ENCODE measurements at places on chromosomes 1 and 21. TPM values are rescaled to one million over a fixed set of nuclear protein-coding genes. Genes with fewer than 3 reads are reported as not detected.

GRCh38 chr1:49323925-49324540 is 547.3 kb upstream of the BEND5 start:
- H3K4me3 ChIP-seq = no peak overlapping the region
- no peaks in the 10 kb centered on the region for H3K36me3 ChIP-seq
- no peak overlapping the region for H3K27ac ChIP-seq
- H3K4me1 ChIP-seq = no peaks in the 10 kb centered on the region

DNA sequence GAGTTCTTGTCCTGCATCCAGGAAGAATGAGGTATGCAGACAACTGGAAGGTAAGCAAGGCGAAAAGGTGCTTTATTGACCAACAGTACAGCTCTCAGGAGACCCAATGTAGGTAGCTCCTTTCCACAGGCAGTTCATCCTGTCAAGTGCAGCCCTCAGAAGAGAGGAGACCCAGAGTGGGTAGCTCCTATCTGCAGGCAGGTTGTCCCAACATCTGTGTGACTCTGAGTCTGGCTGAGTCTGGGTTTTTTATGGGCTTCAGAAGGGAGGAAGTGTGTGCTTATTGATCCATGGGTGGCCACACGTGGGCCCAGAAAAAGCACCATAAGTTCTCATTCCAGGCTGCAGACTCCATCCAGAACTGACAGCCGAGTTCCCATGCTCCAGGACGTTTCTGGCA is 34.0 kb downstream of the ZNF691 start:
- no peaks in the 10 kb centered on the region for H3K36me3 ChIP-seq
- DNase-seq = no peak
- no peaks in the 10 kb centered on the region for H3K27me3 ChIP-seq
- no peak overlapping the region for H3K4me3 ChIP-seq

GRCh38 chr1:36531833-36532232 is 49.1 kb upstream of the CSF3R start:
- no peak overlapping the region for H3K27ac ChIP-seq
- H3K36me3 ChIP-seq = no peaks in the 10 kb centered on the region
- no peaks in the 10 kb centered on the region for H3K27me3 ChIP-seq
- DNase-seq = no peak
- H3K4me1 ChIP-seq = no peaks in the 10 kb centered on the region

DNA sequence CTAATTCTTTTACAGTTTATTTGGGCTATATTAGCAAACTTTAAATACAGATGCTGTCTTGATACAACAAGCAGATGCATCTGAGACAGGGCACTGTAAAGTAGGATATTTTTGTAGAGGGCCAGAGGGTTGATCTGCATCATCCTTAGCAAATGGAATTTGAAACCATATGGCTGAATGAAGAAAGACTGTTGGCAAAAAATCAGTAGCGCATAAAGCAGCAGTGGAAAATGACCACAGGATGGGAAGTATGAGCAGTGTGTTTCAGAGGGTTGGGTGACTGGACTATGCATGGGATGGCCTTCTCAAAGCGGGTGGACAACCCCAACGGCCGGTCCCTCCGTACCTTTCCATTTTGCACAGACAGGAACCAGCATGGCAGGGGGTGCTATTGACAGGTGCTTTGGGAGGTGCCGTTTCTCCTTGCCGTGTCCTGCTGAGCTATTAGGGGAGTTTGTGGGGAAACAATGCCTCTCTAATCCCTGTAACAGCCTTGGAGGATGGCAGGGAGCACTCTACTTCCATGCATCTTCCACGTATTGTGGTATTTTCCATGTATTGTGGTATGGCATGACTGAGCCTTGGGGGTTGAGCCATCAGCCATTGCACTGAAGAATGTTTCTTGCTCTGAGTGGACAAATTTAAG is 5.9 kb downstream of the LRRC8B start:
- no peak overlapping the region for H3K4me3 ChIP-seq
- DNase-seq = no peak
- H3K36me3 ChIP-seq = no peaks in the 10 kb centered on the region
- no peak overlapping the region for H3K27ac ChIP-seq

GRCh38 chr21:37907076-37907475 is 9.2 kb downstream of the KCNJ6 start:
- no peak for DNase-seq
- no peaks in the 10 kb centered on the region for H3K27me3 ChIP-seq
- H3K27ac ChIP-seq = no peak overlapping the region
- no peak overlapping the region for H3K4me3 ChIP-seq
- no peaks in the 10 kb centered on the region for H3K4me1 ChIP-seq

- no peaks in the 10 kb centered on the region for H3K4me1 ChIP-seq
- H3K4me3 ChIP-seq = no peak overlapping the region
These were observed 146.1 kb upstream of the DPYD start for GRCh38 chr1:98066911-98067310.

- no peak overlapping the region for H3K4me3 ChIP-seq
- no peaks in the 10 kb centered on the region for H3K27me3 ChIP-seq
- no peak for DNase-seq
- no peak overlapping the region for H3K27ac ChIP-seq
- no peaks in the 10 kb centered on the region for H3K36me3 ChIP-seq
- no peaks in the 10 kb centered on the region for H3K4me1 ChIP-seq
These were observed 41.8 kb upstream of the USP25 start for GRCh38 chr21:15688016-15688415.

GRCh38 chr1:168260393-168260792 is 20.3 kb upstream of the TBX19 start:
- no peak overlapping the region for H3K27ac ChIP-seq
- no peaks in the 10 kb centered on the region for H3K27me3 ChIP-seq
- H3K36me3 ChIP-seq = no peaks in the 10 kb centered on the region
- H3K4me3 ChIP-seq = no peak overlapping the region

DNA sequence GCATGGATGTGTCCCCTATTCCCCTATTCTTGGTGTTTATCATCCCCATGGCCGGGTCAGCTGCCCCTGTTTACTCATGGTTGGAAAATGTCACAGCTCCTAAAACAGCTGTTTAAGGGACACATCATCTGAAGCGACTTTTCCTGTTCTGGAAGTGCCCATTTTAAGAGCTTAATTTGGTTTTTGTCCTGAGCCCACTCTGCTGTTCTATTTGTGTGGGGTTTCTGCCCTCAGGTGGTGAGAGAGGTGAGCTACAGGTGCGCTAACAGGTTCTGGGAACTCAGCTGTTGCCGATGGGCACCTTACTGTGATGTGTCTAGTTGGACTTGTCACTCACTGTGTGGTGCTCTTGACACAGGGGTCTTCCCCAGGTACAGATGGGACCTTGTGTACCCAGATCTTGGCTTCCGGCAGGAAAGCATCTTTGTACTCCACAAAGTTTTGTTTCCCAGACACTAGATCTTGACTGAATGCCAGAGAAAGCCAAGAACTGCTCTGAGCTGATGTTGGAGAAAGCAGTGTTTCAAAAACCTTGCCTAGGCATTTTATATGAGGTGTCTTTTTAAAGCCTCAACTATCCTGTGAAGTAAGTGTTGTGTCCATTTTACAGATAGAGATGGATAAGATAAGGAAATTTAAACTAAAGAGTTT is 59.0 kb upstream of the CD1D start:
- no peak for DNase-seq
- H3K27me3 ChIP-seq = peaks cover 8% of the 10 kb centered on the region
- H3K4me1 ChIP-seq = no peaks in the 10 kb centered on the region
- H3K36me3 ChIP-seq = no peaks in the 10 kb centered on the region
- H3K4me3 ChIP-seq = no peak overlapping the region
- H3K27ac ChIP-seq = no peak overlapping the region

DNA sequence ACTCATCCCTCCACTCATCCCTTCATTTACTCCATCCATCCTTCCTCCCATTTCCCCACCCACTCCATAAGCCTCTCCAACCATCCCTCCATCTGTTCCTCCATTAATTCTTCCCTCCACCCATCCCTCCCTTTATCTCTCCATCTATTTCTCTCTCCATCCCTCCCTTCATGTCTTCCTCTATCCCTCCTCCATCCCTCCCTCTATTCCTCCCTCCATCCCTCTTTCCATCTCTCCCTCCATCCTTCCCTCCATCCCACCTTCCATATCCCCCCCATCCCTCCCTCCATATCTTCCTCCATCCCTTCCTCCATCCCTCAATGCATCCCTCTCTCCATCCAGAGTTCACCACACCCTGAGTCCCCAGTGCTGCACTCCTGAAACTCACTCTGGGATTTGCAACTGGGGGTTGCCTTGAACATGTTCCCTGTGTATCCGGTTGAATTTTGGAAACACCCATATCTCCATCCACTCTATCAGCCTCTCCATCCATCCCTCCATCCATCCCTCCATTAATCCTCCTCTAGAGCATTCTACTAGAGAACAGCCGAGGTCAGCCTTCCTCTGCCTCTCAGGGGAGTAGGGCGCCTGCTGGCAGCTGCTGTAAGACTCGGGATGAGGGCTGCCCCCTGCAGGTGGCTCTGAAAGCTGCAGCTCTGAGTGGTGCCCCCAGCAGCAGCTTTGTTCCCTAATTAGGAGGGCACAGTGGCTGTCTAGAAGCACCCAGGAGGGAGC is 39.4 kb downstream of the ABCG1 start:
- H3K36me3 ChIP-seq = no peaks in the 10 kb centered on the region
- no peak overlapping the region for H3K4me3 ChIP-seq
- H3K27ac ChIP-seq = peak overlapping the region; percentile 33
- peaks cover 31% of the 10 kb centered on the region for H3K4me1 ChIP-seq

GRCh38 chr1:171792656-171793369 is 11.4 kb downstream of the METTL13 start:
- H3K27me3 ChIP-seq = no peaks in the 10 kb centered on the region
- DNase-seq = no peak
- H3K27ac ChIP-seq = no peak overlapping the region
- H3K36me3 ChIP-seq = no peaks in the 10 kb centered on the region
- H3K4me1 ChIP-seq = no peaks in the 10 kb centered on the region

GRCh38 chr1:185488808-185489207 is 171.8 kb upstream of the IVNS1ABP start:
- no peak overlapping the region for H3K27ac ChIP-seq
- no peaks in the 10 kb centered on the region for H3K36me3 ChIP-seq
- H3K27me3 ChIP-seq = no peaks in the 10 kb centered on the region
- DNase-seq = no peak
- H3K4me1 ChIP-seq = peaks cover under 1% of the 10 kb centered on the region
- no peak overlapping the region for H3K4me3 ChIP-seq

DNA sequence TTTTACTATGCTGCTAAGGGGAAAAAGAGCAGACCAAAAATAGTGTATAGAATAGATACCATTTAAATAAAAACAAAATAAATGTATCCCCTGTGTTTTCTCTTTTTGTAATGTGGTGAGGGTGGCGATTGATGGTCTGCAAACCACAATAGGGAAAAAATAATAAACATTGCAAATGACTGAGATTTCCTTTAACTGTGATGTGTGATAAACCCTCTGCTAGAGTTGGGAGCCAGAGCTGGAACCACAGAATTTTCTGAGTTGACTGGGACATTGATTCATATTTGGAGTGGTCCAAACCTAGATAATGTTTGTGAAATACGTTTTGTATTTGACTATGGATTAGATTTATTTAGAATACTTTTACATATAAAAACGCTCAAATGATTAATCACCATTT is 70.6 kb upstream of the PTGFR start:
- no peaks in the 10 kb centered on the region for H3K4me1 ChIP-seq
- no peak for DNase-seq
- H3K27ac ChIP-seq = no peak overlapping the region
- no peaks in the 10 kb centered on the region for H3K36me3 ChIP-seq
- no peak overlapping the region for H3K4me3 ChIP-seq

- no peak overlapping the region for H3K4me3 ChIP-seq
- no peak overlapping the region for H3K27ac ChIP-seq
- no peaks in the 10 kb centered on the region for H3K36me3 ChIP-seq
These were observed 5.3 kb upstream of the ALDH9A1 start for GRCh38 chr1:165703648-165704047.

GRCh38 chr1:155326020-155326526 is 5.4 kb downstream of the RUSC1 start:
- no peak overlapping the region for H3K4me3 ChIP-seq
- H3K36me3 ChIP-seq = no peaks in the 10 kb centered on the region
- H3K4me1 ChIP-seq = peaks cover 13% of the 10 kb centered on the region
- no peaks in the 10 kb centered on the region for H3K27me3 ChIP-seq
- DNase-seq = no peak
- no peak overlapping the region for H3K27ac ChIP-seq

GRCh38 chr1:180360333-180361075 is 130.4 kb downstream of the LHX4 start:
- peaks cover 8% of the 10 kb centered on the region for H3K4me1 ChIP-seq
- no peak overlapping the region for H3K27ac ChIP-seq
- no peak overlapping the region for H3K4me3 ChIP-seq
- DNase-seq = no peak

DNA sequence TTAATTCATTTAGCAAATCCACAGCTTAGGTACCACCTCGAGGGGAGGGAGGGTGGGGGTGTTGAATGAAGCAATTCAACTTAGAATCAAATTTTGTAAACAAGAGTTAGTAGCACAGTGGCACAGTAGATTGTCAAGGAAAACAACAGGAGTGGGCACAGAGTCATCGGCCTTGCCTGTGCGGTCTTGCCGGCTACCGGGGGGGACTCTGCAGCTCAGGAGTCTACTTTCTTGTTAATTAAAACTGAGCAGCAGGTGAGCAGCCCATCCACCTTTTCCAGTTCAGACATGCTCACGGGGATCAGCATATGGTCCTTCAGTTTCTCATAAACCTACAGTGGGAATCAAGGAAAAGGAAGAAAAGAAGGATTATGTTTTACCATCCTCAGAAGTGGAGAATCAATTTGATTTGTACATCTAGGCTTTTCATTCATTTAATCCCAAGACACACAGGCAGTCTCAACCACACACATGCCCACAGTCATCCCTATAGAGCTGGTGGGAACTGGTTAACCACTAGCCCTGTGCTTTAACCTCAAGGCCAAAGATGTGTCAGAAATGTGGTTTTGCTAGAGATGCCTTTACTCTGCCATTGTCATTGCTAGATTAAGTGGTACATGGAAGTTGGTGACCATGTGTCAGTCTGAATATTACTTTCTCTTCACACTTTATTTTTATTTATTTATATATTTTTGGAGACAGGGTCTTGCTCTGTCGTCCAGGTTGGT is 45.0 kb upstream of the BCL10 start:
- H3K27me3 ChIP-seq = no peaks in the 10 kb centered on the region
- H3K4me1 ChIP-seq = peaks cover 6% of the 10 kb centered on the region
- no peak overlapping the region for H3K4me3 ChIP-seq
- no peak for DNase-seq
- no peaks in the 10 kb centered on the region for H3K36me3 ChIP-seq

CRP gene
- total RNA-seq = 26.7 TPM

GJC2 gene
- total RNA-seq = 0.64 TPM

GPR37L1 gene
- not detected for total RNA-seq

CCSAP gene
- 0.75 TPM for total RNA-seq

BACE2 gene
- total RNA-seq = 7.5 TPM

UBXN10 gene
- total RNA-seq = 0.18 TPM

HES2 gene
- not detected for total RNA-seq

All from gastrocnemius medialis (tissue), 4 donors.